ENCODE measurements at places on chromosomes 6 and 20.
A peak's percentile ranks its signal among the peaks of the same experiment; 100 is the strongest.

- no peak for DNase-seq
Observed at GRCh38 chr20:52279706-52280105, 88.1 kb upstream of the ZFP64 start.

DNA sequence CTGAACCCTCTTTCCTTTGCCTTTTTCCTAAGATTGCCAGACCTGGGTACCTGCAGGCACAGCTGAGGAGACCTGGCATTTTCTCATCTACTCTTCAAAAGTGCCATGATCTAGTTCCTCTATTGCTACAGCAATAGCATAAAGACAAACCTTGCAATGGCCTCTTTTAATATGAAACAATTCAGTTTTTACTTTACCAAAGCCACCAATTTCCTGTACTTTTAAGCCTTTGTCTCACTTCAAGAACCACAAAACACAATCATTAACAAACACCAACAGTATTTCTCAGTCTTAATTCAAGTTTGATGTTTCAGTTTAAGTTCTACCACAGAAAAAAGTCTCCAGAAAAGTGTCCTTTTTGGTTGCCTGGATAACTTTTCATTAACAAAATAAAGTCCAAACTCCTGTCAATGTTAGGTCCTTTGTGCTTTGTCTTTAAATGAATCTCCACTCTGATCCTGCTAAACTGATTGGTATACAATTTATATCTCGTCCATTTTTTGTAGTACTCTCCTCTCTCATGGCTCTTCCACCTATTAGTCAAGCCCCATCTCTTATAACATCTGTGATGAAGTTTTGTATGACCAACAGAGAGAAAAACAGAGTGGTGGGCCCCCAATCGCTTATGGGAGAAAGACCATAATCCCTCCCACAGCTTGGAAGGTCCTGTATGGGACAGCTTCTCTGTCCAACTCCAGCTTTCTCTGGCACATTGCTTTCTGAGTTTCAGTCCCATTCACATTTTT, 50.5 kb upstream of the THEMIS start:
- peak; percentile 55 for DNase-seq

GRCh38 chr6:50249493-50249892, 199.8 kb upstream of the DEFB112 start:
- DNase-seq: no peak

GRCh38 chr6:124148236-124148957, 344.7 kb downstream of the NKAIN2 start:
- no peak for DNase-seq

DNA sequence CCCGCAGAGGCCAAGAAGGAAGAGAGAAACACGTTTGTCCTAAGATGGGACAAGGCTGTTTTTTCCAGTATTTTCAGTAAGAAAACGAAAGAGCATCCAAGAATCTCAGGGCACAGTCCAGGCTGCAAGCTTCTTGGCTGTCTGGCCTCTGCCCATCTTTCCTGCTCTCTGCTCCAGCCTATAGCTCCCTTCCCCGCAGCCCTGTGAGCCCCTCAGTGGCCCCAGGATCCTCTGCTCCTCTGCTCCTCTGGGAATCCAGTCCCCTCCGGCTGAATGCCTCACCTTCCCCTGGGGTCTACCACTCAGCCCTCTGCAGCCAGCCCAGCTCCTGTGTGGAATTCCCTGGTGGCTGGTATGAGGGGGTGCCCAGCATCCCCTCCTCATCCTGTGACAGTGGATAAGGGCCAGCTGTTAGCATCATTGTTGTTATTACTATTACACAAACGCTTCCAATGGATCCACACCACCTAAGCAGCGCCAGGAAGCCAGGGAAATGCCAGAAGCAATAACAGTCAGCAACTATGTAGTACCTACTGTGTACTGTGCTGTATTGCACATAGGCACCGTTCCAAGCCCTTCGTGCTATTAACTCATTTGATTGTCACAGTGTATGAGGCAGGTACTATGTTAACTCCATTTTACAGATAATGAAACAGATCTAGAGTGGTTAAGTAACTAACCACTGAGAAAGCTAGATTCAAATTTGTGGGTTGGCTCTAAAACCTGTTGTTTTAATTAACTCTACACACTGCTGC, 60.3 kb upstream of the PTPN1 start:
- no peak for DNase-seq

GRCh38 chr6:21846541-21847451, 253.2 kb downstream of the SOX4 start:
- DNase-seq: no peak

GRCh38 chr6:39850736-39851297, 58.6 kb downstream of the DAAM2 start:
- no peak for DNase-seq

- DNase-seq: no peak
Observed at GRCh38 chr6:139754898-139755775, 380.7 kb upstream of the CITED2 start.

GRCh38 chr6:154783229-154783628, 50.0 kb downstream of the SCAF8 start:
- DNase-seq: no peak

GRCh38 chr6:31815025-31815838, at the start of the genes HSPA1A and HSPA1L:
TSS of gene HSPA1A (plus strand) at chr6:31815543. CDS start at chr6:31815757, 214 bp downstream.
TSS of gene HSPA1L (minus strand) at chr6:31815283. CDS start at chr6:31811972, 3,311 bp downstream.
- peak; percentile 87 for DNase-seq

DNA sequence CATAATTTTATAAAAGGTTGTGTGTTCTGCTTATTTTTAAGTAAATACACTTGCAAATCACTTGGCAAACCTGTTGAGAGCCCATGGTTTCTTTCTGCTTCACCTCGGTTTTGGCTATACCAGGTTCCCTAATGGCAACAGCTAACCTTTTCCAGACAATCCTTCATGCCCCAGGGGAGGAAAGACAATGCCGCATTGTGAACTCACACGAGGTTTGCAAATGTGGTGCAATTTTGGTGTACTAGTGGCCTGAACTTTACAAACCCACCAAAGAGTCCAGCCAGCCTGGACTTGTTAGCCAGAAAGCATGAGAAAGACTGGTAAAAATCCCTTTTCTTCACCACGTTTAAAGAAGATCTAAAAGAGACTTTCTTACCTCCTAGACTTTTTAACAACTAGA, 84.8 kb upstream of the SOX4 start:
- no peak for DNase-seq

DNA sequence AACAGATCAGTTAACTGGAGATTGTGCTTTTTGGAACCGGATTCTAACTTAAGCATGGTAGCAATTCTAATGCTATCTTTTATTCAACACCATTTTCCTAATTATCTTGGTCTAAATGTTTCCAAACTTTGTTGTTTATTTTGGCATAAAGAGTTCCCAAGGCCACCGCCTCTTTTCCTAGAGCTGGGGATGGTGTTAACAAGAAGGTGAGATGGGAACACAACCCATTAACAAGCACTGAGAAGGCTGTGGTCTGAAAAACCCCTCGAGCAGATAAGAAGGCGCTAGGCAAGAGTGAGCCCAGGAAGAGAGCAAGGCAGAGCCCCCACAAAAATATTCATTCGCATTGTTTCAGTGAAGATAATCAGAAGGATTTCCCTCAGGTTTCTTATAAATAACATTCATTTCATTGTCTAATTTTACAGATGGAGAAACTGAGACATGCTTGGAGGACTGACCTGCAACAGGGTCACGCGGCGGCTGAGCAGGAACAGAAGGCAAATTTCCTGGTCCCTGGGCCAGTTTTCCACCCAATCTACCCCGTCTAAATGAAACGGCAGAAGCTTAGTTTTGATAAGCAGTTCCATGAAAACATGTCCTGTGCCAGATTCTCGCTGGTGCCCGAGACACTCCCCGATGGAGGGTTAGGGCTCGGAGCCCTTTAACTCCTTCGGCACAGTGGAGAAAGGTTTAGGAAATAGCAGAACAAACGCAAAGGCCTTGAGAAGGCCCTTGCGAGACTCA, 155.6 kb downstream of the FOXC1 start:
- no peak for DNase-seq

DNA sequence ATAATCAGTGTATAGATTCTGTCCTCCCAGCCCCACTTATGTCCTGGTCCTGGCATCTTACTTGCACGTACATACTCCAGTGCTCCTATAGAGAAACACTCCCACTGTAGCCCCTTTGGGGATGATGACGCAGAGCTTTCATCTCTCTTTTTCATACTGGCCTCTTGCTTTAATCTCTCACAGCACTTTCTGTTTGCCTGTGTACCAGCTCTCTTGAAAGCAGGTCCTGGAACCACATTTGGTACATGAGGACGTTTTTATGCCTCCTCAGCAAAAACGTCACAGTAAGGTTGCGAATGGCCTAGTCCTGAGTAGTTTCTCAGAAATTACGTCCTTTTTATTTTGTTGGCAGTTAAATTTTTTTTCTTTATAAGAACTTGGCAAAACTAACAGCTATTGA, 10.8 kb downstream of the L3MBTL3 start:
- DNase-seq: peak; percentile 49

GRCh38 chr6:28349344-28349891, 329 bp upstream of the ZKSCAN3 start:
- no peak for DNase-seq

DNA sequence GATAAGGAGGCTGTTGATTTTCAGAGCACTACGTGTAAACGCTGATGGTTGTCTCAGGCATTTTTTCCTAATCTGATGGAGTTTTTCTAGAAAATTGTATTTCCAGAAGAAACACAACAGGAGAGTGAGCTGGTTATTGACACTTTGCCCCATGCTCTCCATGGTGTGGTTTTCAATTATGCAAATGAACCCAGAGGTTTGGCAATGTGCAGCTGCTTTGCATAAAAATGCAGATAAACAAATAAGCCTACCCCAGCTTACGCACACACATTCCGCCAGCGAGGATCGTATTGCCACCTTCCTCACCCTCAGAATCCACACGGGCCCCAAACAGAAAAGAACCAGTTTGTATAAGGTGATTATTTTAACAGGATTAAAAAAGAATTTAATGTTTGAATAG, 45.1 kb upstream of the FRMD1 start:
- DNase-seq: no peak

- no peak for DNase-seq
Observed at GRCh38 chr6:85944776-85945175, 302.1 kb upstream of the SYNCRIP start.

DNA sequence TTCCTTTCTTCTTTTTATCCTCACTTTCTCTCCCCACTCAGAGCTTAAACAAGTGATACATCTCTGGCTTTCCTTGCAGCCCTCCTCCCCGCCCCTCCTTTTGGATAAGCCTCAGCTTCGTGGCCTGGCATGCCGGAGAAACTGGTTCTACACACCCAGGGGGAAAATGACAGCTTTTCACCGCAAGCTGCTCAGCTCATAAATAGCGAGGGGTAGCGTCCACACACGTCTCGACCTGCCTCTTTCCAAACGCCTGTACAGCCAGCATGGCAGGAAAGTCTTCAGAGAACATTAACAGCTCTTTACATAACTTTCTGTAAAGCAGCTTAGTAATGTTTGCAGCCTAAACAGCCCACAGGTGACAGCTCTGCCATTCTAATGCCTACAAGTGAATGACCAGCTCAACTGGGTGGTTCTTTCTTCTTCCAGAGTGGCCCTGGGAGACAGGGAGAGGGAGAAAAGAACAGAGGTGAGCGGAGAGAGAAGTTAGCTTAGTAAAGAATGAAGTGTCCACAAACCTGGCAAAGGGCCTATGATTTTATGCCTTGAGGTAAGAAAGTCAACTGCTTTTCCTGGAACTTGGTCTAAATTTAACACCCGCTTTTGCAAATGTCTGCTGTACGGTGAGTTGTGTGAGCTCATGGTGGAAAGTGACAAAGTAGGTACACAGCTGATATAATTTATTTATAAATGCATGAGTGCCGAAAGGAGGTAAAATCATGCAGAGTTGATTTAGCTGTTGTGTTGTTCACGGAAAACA, 251.5 kb downstream of the TFAP2A start:
- DNase-seq: no peak

- DNase-seq: no peak
Observed at GRCh38 chr20:19713822-19714578, 44.1 kb upstream of the RIN2 start.

DNA sequence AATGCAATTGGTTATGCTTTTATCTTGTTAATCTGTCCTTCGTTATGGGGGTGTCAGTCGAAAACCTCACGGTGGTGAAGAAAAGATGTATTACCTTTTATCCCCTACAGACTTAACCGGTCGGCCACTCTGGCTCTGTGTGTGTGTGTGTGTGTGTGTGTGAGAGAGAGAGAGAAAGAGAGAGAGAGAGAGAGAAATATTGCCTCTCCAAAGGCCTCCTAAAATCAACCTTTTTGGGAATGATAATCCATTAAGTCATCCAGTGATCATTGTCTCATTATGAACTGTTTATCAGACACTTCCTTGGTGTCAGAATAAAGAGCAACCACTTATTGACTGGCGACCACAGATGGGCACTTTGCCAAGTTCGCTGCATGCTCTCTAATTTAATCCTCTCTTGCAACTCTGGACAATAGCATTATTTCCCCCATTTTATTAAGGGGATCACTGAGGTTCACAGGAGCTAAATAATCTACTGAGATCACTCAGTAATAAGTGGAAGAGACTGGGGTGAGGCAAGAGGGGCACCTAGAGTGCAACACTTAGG, 30.7 kb downstream of the SLC35D3 start:
- DNase-seq: no peak

GRCh38 chr6:145588981-145589380, 146.3 kb downstream of the EPM2A start:
- no peak for DNase-seq

GRCh38 chr6:72953971-72954381, 271.3 kb downstream of the KHDC1L start:
- no peak for DNase-seq

DNA sequence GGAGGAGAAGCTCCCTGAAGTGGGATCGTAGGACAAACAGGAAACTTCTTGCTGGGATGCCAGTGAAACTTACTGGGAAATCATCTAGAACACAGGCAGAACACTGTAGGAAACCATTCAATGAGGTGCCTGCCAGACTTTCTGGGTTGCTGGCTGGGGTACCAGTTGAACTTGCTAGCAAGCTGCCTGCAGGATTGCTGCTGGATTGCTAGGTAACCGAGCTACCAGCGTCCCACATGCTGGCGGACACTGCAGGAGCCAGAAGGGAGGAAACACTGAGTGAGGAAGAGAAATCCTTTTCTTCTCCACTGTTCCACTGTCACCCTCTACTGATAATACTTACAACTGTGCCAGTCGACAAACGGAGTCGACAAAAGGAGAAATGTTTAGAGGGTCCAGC, 91.3 kb upstream of the SLC35B3 start:
- DNase-seq: no peak

- no peak for DNase-seq
Observed at GRCh38 chr6:140437619-140438345, 1063.3 kb upstream of the CITED2 start.

GRCh38 chr20:48771542-48771941, 56.3 kb downstream of the PREX1 start:
- no peak for DNase-seq

DNA sequence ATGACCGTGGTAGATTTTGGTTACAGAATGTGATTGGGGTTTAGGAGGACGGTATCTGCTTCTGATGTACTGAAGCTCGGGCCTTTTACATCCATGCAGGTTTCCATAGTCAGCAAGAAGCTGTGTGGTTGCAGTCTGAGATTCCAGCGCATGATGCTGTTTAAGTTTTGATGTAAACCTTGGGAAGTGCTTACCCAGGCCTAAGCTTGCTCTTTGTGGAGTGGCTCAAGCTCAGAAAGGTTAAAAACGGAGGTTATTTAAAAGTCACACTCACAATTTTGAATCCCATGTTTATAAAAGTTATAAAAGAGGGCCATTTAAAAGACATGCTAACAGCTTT, 121.4 kb downstream of the TIAM2 start:
- no peak for DNase-seq
